ENCODE measurements at places on chromosomes 11 and 22. TPM values are rescaled to one million over a fixed set of nuclear protein-coding genes. Genes with fewer than 3 reads are reported as not detected.

Gene APOL1
- total RNA-seq: 87.6 TPM

Gene MPPED2
- total RNA-seq: 1.5 TPM

- DNase-seq: no peak
These were observed 35.6 kb downstream of the MYH9 start for GRCh38 chr22:36351921-36352802.

DNA sequence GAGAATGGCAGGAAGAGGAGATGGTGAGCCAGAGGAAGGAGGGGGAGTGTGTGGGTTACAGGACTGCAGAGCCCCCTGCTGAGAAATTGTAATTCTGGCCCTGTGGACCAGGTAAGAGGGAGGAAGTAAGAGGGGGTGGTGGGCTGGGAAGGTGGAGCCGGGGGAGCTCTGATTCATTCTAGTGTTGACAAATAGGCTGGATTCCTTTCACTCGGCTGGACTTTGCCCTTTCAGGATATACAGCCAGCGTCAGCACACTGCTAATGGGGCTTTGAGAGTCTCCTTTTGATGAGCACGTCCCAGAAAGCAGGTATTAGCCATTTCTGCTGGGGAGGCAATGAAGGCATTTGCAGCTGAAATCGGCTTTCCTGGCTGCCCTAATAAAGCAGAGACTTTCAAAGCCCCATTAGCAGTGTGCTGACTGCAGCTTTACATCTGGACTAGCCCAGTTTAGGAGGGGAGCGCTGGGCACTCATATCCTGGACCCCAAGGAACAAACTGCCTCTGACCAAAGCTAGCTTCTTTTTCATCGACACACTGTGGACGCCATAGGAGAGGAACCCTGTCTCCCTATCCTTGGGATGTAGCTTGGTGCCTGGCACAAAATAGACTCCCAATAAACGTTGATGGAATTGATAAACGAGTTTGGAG lies 44.8 kb upstream of the CADM1 start:
- no peak for DNase-seq

DNA sequence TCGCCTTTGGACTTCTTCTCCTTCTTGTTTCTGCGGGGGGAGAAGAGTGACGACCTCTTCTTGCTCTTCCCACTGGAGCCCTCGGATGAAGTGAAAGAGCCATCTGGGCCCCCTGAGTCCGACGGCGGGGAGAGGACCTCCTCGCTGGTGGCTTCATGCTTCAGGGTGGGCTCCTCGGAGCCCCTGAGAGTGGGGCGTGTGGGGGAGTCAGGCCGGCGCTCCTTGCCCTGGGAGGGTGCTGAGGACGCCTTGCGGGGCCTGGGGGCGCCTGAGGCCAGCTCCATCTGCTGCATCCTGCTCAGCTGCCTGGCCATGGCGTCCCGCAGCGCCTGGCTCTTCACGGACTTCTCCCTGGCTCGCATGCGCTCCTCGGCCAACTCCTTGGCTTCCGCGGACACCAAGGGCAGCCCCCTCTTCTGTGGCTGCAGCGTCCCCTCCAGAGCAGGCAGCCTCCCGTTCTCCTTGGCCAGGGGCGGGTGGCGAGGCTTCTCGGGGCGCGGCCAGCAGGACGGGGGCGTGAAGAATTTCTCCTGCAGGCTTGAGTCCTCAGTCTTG lies 43.3 kb upstream of the BID start:
- DNase-seq: no peak

Data from naive thymus-derived CD4-positive, alpha-beta T cell (primary cell).